ENCODE measurements at places on chromosomes 2 and 18.

- no peak for DNase-seq
These were observed 81.6 kb downstream of the NDUFA10 start for GRCh38 chr2:239943571-239943970.

DNA sequence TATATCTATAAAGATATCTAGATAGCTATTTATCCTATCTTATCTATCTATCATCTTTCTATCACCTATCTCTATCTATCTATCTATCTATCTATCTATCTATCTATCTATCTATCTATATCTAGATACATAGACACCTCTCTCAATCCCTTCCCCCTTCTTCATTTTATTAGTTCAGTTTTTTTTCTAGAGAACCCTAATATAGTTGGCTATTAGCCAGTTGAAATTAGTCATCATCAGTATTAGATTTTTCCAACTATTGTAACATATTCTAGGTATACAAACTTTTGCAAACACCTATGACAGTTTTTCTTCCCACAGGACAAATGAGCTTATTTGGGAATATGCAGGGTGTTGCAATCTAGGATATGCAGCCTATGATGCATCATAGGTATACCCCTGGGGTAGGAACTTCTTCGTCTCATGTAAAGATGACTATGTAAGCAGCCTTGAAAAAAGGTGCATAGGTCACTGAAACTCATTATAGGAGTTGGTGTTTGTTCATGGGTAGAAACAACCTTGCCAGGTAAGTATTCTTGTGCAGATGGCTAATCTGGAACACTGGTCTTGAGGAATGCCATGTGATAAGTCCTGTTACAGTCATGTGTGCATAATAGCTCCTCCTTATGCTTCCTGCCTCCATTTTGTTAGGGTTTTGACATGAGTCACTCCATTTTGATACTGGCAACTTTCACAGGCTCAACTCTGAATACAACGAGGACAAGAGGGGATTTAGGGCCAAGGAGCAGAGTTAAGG lies 160.7 kb upstream of the ZSWIM2 start:
- DNase-seq, result no peak

GRCh38 chr2:217512259-217512658 lies 490.5 kb downstream of the TNS1 start:
- DNase-seq, result no peak

- no peak for DNase-seq
These were observed 69.1 kb downstream of the NCAPH start for GRCh38 chr2:96404446-96405373.

DNA sequence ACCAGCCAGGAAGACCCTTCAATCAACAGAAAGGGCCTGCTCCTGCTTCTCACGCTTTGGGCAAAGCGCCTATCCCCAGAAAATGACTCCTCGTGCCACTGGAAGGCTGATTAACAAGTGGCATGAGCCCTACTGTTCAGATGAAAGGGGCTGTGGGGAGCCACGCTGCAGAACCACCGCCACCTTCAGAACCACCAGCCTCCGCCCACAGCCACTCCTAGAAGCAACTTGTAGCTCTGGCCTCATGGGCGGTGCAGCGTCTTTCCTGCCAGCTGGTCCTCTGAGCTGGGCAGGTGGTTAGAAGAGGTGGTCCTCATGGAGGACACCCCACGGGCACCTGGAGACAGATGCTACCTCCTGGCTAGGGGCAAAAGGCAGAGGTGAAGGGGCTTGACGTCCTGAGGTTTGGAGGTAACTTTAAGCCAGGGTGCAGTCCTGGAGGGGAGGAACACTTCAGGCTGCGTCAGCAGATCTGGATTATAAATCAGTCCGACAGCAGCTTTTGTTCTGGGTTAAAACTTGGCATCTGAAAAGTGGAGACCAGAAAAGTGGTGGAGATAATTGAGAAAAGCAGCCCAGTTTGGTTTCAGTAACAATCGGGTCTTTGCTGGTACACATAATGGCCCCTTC lies 861 bp upstream of the SEMA4C start:
- no peak for DNase-seq

GRCh38 chr2:72126186-72127100 lies 21.2 kb downstream of the CYP26B1 start:
- DNase-seq, result no peak

DNA sequence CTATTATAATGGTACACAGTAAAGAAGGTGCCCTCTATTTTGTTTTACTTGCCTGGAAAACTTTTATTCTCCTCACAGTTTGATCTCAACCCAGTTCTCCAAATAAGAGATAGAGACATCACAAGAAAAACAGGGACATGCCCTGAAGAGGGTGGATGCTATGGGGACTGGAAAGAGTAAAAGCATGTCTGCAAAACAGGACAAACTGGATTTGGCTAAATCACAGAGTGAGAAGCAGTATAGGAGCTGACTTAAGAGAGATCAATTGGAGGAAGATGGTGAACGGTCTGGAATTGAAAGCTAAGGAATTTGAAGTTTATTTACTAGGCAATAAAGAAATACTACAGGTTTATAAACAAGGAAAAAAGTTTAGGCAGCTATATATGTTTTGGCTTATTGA lies 33.0 kb downstream of the SP140L start:
- no peak for DNase-seq

- no peak for DNase-seq
These were observed 27.5 kb downstream of the SP100 start for GRCh38 chr2:230443541-230443940.

GRCh38 chr18:61502472-61502871 lies 169.2 kb downstream of the CDH20 start:
- DNase-seq, result no peak

- no peak for DNase-seq
These were observed 2.8 kb upstream of the ASTL start for GRCh38 chr2:96140941-96141623.

GRCh38 chr2:232539298-232540231 lies at the start of gene CHRNG:
CHRNG (plus strand) TSS chr2:232539692; CDS start chr2:232539748, 56 bp downstream.
- no peak for DNase-seq

DNA sequence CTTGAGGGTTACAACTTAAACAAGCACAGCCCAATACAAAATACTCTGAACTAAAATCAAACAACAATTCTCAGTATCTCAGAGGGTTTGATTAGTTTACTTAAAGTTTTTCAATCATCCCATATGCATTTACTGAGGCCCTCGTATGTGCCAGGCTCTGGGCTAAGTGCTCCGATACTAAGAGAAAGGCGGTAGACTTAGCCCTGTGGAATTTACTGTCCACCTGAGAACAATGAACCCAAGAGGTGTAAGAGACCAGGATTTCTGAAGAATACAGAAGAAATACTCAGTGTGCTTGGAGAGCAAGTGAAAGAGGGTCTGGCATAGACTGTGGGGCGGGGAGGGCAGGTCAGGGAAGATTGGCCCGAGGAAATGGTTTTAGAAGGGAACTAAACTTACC lies 25.1 kb upstream of the SCYGR1 start:
- DNase-seq, result no peak

GRCh38 chr2:191950132-191950874 lies 103.4 kb upstream of the CAVIN2 start:
- no peak for DNase-seq

DNA sequence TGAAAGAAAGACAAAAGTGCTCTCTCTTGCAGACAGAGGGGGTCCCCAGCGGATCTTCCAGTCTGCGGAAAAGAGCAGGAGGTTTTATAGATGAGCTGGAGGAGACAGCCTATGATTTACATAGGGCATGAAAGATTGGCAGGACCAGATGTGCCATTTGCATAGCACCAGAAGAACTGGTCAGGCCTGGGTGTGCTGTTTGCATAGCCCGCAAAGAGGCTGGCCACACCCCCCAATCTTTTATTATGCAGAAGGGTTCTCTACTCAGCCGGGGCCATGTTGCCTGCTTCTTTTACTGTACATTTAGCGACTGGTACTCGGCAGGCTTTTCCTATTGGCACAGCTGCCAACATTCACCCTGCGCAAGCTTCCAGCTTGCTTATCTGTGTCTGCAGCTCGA lies 317.6 kb downstream of the GALR1 start:
- no peak for DNase-seq

DNA sequence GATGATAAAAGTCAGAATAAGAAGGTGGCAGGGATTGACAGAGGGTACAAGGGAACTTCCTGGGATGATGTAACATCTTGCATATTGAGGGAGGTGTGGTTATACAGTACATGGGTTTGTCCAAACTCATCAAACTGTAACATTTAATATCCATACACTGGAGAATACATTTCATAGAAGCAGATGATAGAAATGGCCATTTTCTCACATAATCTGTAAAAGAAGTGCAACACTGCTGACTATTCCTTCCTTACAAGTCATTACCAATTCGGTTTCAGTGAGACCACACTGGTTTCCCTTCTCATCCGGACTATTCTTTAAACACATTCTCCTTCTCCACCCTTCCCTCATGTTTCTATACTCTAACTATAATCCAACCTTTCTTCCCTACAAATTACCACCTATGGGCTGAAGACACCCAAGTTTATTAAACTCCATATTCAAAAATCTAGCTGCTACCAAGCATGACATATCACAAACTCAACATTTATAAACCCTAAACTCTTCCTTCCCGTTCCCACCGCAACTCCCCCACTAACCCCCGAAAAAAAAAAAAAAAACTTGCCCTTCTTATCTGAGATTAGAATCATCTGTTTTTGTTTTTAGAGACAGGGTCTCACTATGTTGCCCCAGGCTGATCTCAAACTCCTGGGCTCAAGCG lies 1.6 kb downstream of the COX7A2L start:
- DNase-seq, result no peak
